ENCODE measurements at places on chromosomes 4 and X. TPM values are rescaled to one million over a fixed set of nuclear protein-coding genes. Genes with fewer than 3 reads are reported as not detected.

GRCh38 chrX:115518113-115518512 lies 42.9 kb upstream of the PLS3 start:
- no peak overlapping the region for H3K27ac ChIP-seq
- no peaks in the 10 kb centered on the region for H3K36me3 ChIP-seq
- no peaks in the 10 kb centered on the region for H3K27me3 ChIP-seq

DNA sequence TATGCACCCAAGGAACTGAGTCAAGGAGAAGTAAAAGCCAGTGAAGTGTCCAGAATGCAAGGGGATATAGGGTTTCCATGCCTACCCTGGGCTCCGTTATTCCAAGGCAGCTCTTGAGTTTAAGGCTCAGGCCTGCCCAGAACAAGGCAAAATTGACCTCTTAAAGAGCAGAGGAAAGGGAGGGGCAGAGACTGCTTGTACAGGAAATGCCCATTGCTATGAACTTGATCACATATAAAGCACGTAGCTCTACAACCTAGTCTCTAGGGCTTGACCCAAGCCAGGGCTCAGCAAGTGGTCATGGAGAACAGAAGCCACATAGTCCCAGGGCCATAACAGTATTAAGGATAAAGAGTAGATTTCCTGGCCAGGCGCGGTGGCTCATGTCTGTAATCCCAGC lies 58.2 kb upstream of the MSN start:
- H3K4me3 ChIP-seq = no peak overlapping the region
- H3K27ac ChIP-seq = no peak overlapping the region
- no peaks in the 10 kb centered on the region for H3K27me3 ChIP-seq
- no peaks in the 10 kb centered on the region for H3K4me1 ChIP-seq
- no peak for DNase-seq

The ETDB gene
- total RNA-seq = not detected

The H2BW1 gene
- not detected for total RNA-seq

GRCh38 chr4:164616961-164617360 lies 137.0 kb upstream of the SMIM31 start:
- H3K36me3 ChIP-seq = no peaks in the 10 kb centered on the region
- no peaks in the 10 kb centered on the region for H3K27me3 ChIP-seq
- DNase-seq = no peak
- H3K27ac ChIP-seq = no peak overlapping the region
- H3K4me1 ChIP-seq = no peaks in the 10 kb centered on the region
- no peak overlapping the region for H3K4me3 ChIP-seq

DNA sequence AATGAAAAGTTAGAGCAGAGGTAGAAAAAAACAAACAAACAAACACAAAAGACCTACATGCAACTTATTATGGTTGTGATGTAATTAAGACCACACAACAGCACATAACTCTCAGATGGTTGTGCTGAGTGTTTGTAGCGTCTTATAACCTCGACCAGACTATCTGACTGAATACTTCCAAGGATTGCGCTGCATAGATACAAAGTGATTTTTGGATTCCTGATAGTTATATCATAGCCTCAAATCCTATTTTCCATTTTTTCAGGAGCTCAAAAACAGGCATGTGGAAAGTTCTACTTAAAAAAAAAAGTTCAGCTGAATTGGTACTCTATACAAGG lies 236.1 kb downstream of the SPRY1 start:
- H3K4me1 ChIP-seq = no peaks in the 10 kb centered on the region
- H3K4me3 ChIP-seq = no peak overlapping the region
- DNase-seq = no peak
- H3K27me3 ChIP-seq = no peaks in the 10 kb centered on the region

The CBLL2 gene
- total RNA-seq = not detected

GRCh38 chr4:169098532-169098931 lies 88.5 kb upstream of the CBR4 start:
- H3K4me1 ChIP-seq = peaks cover 3% of the 10 kb centered on the region
- no peak overlapping the region for H3K4me3 ChIP-seq
- H3K27ac ChIP-seq = no peak overlapping the region
- H3K36me3 ChIP-seq = no peaks in the 10 kb centered on the region

DNA sequence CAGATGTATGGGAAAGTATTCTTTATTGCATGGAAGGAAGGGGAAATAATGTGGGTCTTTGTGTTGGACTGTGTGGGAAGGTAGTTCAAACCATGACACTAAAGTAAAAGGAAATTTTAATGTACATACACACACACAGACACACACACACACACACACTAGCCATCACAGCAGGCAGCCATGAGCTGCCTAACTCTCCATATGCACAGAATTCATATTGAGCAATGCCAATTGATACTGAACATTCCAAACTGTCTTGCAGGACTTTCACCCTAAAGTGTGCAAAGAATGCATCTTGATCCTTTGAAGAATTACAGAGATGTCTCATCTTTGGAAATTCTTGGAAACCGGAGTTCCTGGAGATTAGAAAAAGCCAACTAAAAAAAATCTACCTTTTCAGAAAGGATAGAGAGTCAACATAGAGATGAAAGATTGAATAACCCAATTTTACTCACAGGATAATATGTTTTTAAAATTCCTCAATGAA lies 120.6 kb upstream of the MBNL3 start:
- H3K27ac ChIP-seq = no peak overlapping the region
- DNase-seq = peak; percentile 2
- H3K4me1 ChIP-seq = peaks cover 13% of the 10 kb centered on the region
- no peaks in the 10 kb centered on the region for H3K27me3 ChIP-seq
- H3K36me3 ChIP-seq = no peaks in the 10 kb centered on the region

DNA sequence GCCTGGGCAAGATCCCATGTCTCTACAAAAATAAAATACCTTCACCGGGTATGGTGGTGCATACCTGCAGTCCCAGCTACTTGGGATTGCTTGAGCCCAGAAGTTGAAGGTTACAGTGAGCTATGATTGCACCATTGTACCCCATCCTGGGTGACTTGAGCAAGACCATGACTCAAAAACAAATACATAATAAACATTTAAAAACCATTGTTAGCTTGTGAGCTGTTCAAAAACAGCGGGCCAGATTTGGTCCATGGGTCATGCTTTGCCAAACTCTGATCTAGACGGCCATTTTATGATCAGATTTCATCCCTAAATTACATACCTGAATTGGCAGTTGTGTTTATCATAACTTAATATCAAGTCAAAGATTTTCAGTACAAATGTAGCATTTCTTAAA lies 76.0 kb upstream of the GPM6B start:
- H3K4me1 ChIP-seq = no peaks in the 10 kb centered on the region
- no peaks in the 10 kb centered on the region for H3K36me3 ChIP-seq
- no peak overlapping the region for H3K27ac ChIP-seq
- no peak for DNase-seq

The SMIM10 gene
- 2.4 TPM for total RNA-seq

The MAGEA3 gene
- total RNA-seq = not detected

DNA sequence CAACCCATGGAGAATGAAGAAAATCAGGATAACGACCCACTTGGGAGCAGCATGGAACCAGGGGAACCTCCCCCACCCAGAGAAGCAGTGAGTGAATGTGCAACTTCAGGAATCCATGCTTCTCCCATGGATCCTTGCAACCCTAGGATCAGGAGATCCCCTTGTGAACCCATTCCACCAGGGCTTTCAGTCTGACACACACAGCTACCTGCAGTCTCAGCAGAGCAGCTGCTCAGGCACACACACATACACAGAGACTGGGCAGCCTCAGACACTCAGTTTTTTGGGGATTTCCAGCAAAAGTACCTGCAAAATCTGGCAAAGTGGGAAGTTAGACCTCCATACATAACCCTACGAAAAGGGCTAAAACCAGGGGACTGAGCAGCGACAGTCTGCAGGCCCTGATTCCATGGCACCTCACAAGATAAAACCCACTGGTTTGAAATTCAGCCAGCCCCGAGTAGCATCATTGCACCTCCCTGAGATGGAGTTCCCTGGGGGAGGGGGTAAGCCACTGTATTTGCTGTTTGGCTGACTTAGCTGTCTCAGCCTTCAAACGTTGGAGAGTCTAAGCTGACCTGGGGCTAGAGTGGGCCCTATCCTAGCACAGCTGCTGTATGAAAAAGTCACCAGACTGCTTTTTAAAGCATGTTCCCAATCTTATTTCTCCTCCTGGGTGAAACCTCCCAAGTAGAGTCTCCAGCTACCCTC lies 737.5 kb upstream of the NDST4 start:
- no peak overlapping the region for H3K27ac ChIP-seq
- no peaks in the 10 kb centered on the region for H3K27me3 ChIP-seq
- H3K4me1 ChIP-seq = no peaks in the 10 kb centered on the region
- H3K36me3 ChIP-seq = no peaks in the 10 kb centered on the region
- no peak overlapping the region for H3K4me3 ChIP-seq
- no peak for DNase-seq

DNA sequence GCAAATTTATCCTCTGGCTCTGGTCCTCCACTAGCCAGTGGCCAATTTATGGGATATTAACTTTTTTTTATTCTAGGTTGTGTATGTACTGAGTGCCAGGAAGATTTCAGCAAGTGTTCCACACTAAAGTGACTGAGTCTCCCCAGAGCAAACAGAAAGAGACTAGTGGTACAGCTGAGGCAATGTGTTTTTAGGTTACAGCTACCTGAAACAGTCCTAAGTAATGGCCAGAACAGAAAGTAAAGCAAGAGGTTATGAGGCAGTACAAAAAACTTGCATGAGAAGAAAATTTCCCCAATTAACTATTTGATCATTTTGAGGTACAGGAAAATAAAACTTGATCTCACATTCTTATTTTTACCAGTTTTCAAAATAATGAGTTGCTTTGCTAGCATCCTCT lies 31.2 kb downstream of the PRDM8 start:
- H3K36me3 ChIP-seq = no peaks in the 10 kb centered on the region
- no peak for DNase-seq
- H3K4me1 ChIP-seq = no peaks in the 10 kb centered on the region
- H3K4me3 ChIP-seq = no peak overlapping the region
- no peak overlapping the region for H3K27ac ChIP-seq

The NDP gene
- total RNA-seq = not detected

DNA sequence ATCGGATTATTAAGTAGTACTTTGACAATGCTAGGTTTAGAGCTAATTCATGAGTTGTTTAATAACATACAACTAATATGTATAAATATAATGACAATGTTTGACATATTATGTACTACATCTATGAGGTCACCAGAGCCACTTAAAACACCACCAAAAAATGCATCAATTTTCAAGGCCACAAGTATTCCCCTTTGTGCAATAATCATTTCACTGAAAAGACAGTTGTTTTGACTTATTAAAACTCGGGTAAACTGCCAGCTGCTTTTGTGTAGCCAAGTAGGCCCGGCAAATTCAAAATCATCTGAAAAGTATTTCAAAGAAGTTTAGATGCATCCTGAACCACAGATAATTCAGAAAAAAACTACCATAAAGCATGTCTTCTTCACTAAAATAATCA lies 48.7 kb downstream of the CLOCK start:
- no peaks in the 10 kb centered on the region for H3K4me1 ChIP-seq
- no peak overlapping the region for H3K4me3 ChIP-seq
- DNase-seq = no peak
- no peaks in the 10 kb centered on the region for H3K27me3 ChIP-seq

DNA sequence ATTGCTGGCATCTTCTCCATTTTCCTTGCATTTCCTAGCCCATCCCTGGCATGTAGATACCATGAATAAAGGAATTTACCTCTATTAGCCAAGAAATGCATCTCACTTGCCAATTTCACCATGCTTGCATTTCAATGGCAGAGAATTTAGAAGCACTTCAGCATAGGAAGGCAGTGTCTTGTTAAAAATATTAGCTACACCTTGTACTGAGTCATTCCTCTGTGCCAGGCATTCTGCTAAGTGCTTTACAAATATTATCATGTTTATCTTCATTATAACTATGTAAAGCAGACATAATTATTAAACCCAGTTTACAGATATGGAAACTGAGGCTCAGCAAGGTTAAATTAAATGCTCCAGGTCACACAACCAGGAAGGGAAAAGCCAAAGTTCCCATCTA lies 138.2 kb downstream of the NPNT start:
- H3K36me3 ChIP-seq = no peaks in the 10 kb centered on the region
- H3K4me1 ChIP-seq = peaks cover 31% of the 10 kb centered on the region
- H3K27ac ChIP-seq = no peak overlapping the region
- H3K4me3 ChIP-seq = no peak overlapping the region

- no peak overlapping the region for H3K27ac ChIP-seq
- H3K4me3 ChIP-seq = no peak overlapping the region
- no peaks in the 10 kb centered on the region for H3K36me3 ChIP-seq
- H3K4me1 ChIP-seq = no peaks in the 10 kb centered on the region
Measured at GRCh38 chr4:32094987-32095386, 1374.8 kb downstream of the PCDH7 start.

DNA sequence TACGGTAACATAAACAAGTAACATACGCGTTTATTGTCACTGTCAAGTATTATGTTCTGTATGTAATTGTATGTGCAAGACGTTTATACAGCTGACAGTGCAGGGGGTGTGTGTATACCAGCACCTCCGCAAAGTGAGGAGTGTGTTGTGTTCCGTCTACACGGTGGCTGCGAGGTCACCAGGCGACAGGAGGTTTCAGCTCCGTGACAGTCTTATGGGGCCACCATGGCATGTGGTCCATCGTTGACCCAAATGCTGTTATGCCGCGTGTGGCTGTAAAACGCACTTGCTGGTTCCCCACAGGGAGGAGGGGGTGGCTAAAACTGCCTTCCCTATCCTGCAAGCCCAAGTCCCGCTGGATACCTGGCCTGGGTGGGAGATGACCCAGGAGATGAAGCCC lies 25.0 kb downstream of the NSG1 start:
- no peaks in the 10 kb centered on the region for H3K27me3 ChIP-seq
- no peak for DNase-seq
- no peak overlapping the region for H3K4me3 ChIP-seq
- H3K36me3 ChIP-seq = no peaks in the 10 kb centered on the region
- H3K4me1 ChIP-seq = no peaks in the 10 kb centered on the region

GRCh38 chr4:128384091-128384520 lies 96.5 kb upstream of the PGRMC2 start:
- no peak overlapping the region for H3K4me3 ChIP-seq
- H3K27me3 ChIP-seq = no peaks in the 10 kb centered on the region
- no peaks in the 10 kb centered on the region for H3K36me3 ChIP-seq
- no peaks in the 10 kb centered on the region for H3K4me1 ChIP-seq
- peak; percentile 86 for DNase-seq
- H3K27ac ChIP-seq = no peak overlapping the region

GRCh38 chrX:150456941-150457340 lies 93.8 kb downstream of the MAMLD1 start:
- no peak overlapping the region for H3K4me3 ChIP-seq
- no peak for DNase-seq
- H3K36me3 ChIP-seq = no peaks in the 10 kb centered on the region
- H3K27me3 ChIP-seq = no peaks in the 10 kb centered on the region

DNA sequence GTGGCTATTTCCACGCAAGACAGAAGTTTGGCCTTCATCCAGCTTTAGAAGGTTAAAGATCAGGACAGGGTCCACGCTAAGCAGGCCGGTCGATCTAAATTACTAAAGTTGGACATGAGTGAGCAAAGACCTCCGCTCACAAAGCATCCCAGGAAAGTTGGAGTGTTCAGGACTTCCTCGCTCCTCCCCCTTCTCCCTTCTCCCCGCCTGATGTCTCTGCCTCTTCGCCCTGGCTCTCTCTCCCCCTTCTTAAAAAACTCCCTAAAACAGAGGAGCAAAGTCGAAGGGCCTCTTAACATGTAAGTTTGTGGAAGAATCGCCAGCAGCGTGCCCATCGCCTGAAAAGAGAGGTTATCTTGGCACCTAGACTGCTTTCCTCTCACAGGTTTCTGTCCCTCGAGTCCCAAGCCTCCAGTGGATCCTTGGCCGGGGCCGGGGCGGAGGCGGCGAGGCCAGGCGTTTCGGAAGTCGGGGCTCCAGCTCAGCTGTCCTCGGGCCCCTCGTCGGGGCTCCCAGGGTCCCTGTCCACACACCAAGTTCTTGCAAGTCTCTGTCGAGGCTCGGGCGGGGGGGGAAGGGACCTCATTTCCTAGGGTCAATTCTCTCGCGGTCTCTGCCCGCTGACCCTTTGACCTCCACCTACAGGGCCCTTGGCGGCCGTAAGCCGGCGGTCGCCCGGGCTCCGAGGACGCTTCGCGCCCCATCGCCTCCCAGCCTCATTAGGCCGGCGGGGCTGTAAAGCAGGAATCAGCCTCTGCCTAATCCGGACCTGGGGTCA lies 7.6 kb downstream of the ZIC3 start:
- H3K4me1 ChIP-seq = no peaks in the 10 kb centered on the region
- DNase-seq = no peak

Data from cardiac muscle cell (in vitro differentiated cells and primary cell).